Left forelimb (tissue), 1 donor: ENCODE measurements at places on chromosomes 1 and 21.

- DNase-seq, result no peak
These were observed 1.6 kb downstream of the TMEM50B start for GRCh38 chr21:33478182-33478581.

DNA sequence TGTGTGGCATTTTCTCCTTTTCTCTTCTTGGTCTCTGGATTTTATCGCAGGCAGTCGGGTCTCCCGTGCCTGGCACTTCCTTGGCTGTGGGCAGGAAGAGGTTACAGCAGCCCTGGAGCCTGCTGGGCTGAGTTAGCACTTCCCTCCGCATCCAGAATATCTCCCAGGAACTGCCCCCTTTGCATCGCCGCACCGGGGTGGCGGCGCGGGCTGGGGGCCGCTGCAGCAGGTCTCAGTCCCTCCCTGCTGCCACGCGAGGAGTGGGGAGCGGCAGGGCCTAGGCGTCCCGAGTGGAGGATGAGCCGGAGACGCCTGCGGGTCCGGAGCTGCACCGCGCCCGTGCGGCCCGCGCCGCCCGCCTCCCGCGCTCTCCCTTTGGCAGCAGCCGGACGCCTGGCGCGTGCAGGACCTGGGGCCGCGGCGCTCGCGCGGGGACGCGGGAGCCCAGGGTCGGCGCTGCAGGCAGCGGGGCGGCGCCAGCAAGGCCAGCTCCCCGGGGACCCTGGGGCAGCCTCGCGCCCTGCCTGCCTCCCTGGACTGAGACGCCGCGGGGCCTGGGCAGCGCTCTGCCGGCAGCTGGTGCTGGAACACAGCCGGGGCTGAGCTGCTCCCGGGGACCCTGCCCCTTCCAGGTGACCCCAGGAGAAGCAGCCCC lies 192.8 kb downstream of the PRDM2 start:
- no peak for DNase-seq

DNA sequence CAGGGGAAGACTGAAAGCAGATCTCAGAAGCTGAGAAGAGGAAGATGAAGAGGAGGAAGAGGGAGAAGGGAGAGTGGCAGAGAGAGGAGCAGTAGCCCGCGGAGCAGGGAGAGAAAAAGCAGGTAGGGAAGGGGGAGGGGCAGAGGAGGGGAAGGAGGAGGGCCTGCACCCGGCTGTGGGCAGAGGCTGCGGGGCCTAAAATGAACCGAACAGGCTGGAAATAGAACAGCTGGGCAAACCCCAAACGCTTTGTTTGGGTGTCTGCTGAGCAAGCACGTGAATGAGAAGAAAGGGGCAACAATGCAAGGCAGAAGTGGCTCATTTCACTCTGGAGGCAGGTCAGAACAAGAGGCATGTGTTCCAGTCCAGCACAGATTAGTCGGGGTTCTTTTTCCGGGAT lies 33.5 kb downstream of the KCNC4 start:
- DNase-seq, result no peak

- DNase-seq, result no peak
These were observed 27.4 kb downstream of the KCNJ15 start for GRCh38 chr21:38284216-38284615.

DNA sequence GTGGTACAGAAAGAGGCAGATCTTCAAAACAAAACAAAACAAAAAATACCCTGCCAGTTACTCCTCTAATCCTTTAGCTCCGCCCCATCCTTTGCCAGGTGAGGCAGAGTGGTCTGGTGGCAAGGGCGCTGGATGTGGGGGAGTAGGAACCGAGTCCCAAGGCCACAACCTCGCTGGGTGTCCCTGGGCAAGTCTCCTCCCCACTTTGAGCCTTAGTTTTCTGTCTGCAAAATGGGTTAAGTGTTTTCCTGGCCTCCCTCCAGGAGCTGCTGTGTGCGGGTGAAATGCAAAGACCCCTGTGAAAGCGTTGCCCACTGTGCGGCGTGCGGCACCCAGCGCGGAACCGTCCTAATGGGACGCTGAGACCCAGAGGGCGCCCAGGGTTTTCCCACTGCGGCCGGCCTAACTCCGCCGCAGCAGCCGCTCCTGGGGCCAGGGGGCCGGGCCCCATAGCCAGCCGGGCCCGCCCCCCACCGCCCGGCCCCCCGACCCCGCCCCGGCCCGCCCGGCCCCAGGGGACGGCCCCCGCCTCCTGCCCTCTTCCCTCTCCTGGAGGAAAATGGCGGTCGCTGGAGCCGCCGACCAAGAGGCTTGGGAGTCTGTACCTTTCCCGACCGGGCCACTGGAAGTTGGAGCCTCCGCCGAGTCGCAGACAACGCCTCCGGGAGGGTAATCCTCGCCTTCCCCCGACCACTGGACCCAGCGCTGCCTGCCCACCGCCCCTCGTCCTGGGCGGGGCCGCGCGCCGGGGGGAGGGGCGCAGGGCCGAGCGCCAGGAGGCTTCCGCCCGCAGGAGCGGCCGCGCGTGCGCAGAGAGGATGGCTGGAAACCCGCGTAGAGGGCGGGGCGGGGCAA lies at the start of the genes ERMAP and SVBP:
ERMAP (plus strand) TSS at position 538 of the 855 bp plus-strand sequence. CDS start 13,327 bp downstream, outside the sequence.
SVBP (minus strand) TSS at position 813 of the 855 bp plus-strand sequence. CDS start 853 bp downstream, outside the sequence.
- DNase-seq, result peak; percentile 98

GRCh38 chr1:55051621-55052020 lies 12.3 kb downstream of the PCSK9 start:
- no peak for DNase-seq

DNA sequence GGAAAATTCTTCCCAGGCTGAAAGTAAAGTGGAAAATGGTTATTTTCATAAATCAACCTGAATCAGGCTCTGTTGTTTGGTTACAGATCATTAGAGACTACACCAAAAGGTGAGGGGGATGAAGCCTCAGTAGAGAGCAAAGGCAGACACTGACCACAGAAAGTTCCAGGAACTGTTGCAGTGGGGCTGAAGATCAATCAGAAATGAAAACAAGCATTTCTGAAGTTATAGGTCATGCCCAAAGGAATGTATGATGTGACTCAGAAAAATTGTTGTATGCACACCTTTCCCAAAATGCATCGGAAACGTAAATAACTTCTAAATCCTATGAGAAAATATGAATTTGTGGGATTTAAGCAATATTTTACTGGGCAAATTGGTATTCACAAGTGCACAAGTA lies 63.3 kb downstream of the FYB2 start:
- DNase-seq, result no peak

DNA sequence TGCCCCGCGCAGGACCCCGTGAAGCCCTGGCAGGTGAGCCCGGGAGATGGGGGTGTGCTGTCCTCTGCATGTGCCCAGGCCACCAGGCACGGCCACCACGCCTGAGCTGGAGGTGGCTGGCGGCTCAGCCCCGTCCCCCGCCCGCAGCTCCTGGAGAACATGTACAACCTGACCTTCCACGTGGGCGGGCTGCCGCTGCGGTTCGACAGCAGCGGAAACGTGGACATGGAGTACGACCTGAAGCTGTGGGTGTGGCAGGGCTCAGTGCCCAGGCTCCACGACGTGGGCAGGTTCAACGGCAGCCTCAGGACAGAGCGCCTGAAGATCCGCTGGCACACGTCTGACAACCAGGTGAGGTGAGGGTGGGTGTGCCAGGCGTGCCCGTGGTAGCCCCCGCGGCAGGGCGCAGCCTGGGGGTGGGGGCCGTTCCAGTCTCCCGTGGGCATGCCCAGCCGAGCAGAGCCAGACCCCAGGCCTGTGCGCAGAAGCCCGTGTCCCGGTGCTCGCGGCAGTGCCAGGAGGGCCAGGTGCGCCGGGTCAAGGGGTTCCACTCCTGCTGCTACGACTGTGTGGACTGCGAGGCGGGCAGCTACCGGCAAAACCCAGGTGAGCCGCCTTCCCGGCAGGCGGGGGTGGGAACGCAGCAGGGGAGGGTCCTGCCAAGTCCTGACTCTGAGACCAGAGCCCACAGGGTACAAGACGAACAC lies 1.8 kb downstream of the TAS1R3 start:
- no peak for DNase-seq

DNA sequence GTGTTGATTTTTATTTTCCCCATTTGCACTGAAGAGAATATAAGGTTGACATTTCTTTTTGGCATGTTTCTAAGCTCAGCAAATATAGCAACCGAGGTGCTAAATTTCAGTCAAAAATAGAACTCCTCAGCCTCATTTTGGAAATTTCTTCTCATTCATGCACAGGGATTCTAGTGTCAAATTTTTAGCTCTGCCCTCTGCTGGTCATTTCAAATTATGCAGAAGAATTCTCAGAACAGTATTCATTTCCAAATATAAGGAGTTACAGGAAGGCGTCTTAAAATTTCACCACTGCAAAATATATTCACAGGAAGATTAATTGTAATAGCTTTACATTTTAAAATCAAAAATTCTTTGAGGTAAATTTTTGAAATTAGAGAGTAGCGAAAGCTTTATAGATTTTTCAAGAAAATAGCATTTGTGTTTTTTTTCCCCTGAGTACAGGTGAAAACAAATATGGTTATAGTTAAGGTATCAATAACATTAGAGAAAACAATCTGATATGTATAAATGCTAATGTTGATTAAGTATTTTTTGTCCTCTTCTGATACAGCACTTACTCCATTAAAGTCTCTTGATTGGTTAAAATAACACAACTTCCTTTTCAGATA lies 57.9 kb downstream of the FMN2 start:
- no peak for DNase-seq

- no peak for DNase-seq
These were observed 11.8 kb downstream of the CHAF1B start for GRCh38 chr21:36396971-36397370.

DNA sequence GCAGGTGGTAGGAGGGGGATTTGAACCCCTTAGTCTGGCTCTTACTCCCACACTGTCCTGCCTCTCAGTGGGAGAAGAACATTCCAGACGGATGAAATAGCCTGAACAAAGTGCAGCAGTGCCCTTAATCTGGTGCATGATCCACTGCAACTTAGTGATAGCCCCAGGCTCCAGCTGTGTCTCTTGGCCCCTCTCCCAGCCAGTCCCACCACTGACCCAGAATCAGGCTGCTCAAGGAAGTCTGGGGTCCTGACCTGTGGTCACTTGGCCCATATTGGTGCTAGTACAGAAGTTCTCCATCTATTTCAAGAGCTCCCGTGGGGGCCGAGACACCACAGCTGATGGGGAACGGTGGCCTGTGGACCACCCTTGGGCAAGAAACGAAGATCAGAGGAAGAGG lies 255.0 kb downstream of the KAZN start:
- no peak for DNase-seq

GRCh38 chr1:224582041-224582440 lies 34.1 kb upstream of the CNIH3 start:
- no peak for DNase-seq

DNA sequence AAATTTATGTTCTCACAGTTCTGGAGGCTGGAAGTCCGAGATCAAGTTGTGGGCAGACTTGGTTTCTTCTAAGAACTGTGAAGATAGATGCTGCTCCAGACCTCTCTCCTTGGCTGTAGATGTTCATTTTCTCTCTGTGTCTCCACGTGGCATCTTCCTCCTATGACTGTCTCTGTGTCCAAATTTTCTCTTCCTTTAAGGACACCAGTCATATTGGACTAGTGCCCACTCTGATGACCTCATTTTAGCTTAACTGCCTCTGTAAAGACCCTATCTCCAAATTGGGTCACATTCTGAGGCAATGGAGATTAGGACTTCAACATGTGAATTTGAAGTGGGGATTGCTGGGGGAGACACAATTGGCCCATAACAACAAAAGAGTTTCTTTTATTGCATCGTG lies 125.3 kb upstream of the ETS2 start:
- DNase-seq, result no peak

GRCh38 chr1:67973051-67973450 lies 77.4 kb downstream of the DIRAS3 start:
- no peak for DNase-seq

DNA sequence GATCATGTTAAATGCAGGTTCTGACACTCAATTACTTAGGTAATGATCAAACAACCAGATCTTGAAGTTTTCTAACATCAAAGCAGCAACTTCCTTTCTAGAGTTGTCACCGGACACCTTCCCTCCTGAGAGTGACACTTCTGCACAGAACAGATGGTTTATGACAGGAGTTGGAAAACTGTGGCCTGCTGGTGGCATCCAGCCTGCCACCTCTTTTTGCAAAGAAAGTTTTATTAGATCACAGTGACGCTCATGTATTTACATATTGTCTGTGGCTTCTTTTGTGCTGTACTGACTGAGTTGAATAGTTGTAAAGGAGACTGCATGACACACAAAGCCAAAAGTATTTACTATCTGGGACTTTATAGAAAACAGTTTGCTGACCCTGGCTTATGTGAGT lies 28.3 kb downstream of the DDR2 start:
- no peak for DNase-seq

DNA sequence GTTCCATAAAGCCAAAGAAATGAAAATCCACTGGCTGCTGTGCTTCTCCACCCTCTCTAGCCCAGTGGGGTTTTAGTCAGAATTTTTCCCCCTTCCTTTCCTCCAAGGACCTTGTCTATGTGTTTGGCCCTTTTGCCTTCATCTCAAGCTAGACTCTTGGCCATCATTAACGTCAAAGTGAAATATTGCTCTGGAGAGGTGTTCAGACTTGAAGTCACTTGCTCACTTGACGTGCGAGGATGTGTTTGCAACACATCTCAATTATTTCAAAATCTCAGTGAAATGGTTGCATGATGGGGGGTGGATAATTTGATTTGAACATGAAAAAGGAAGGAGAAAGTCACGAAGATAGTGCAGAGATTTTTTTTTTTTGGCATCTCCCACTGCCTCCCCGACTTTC lies 13.6 kb downstream of the EVA1C start:
- no peak for DNase-seq

GRCh38 chr21:45969921-45970673 lies 11.5 kb upstream of the COL6A1 start:
- no peak for DNase-seq
